Activated T-cell treated with anti-CD3 and anti-CD28 coated beads, Interleukin-2, amount 50 U/mL, for 4 hours (primary cell): ENCODE measurements at places on chromosomes 7 and 10. TPM values are rescaled to one million over a fixed set of nuclear protein-coding genes. Genes with fewer than 3 reads are reported as not detected.

PPP1R3C gene
- total RNA-seq = 0.15 TPM

SLC39A12 gene
- not detected for total RNA-seq

HOXA9 gene
- not detected for total RNA-seq

CALHM1 gene
- total RNA-seq = not detected

DOCK1 gene
- 0.14 TPM for total RNA-seq

TMEM229A gene
- not detected for total RNA-seq

ANKRD7 gene
- total RNA-seq = 0.34 TPM

NSUN6 gene
- 8.9 TPM for total RNA-seq

NANOS1 gene
- 0.11 TPM for total RNA-seq

LMTK2 gene
- 18.5 TPM for total RNA-seq

SUPV3L1 gene
- total RNA-seq = 63.0 TPM

PDSS1 gene
- total RNA-seq = 37.4 TPM

RPA3 gene
- 76.9 TPM for total RNA-seq

TAF3 gene
- total RNA-seq = 22.2 TPM

WDR91 gene
- 20.1 TPM for total RNA-seq

RPEL1 gene
- total RNA-seq = 0.18 TPM

ELFN1 gene
- 0.13 TPM for total RNA-seq

TUBAL3 gene
- not detected for total RNA-seq

AMZ1 gene
- total RNA-seq = 0.03 TPM

PLAU gene
- total RNA-seq = 0.82 TPM

TMEM270 gene
- not detected for total RNA-seq

NUPR2 gene
- total RNA-seq = not detected

NET1 gene
- total RNA-seq = 12.7 TPM

CPA2 gene
- total RNA-seq = 0.55 TPM

CAV2 gene
- 0.24 TPM for total RNA-seq

ZNF518A gene
- total RNA-seq = 10.6 TPM

CHST12 gene
- 4.9 TPM for total RNA-seq

SPDYE9 gene
- total RNA-seq = not detected

LGI1 gene
- not detected for total RNA-seq

GPR26 gene
- not detected for total RNA-seq

BICC1 gene
- total RNA-seq = not detected

EBLN1 gene
- not detected for total RNA-seq

PCDH15 gene
- total RNA-seq = not detected

CYP3A5 gene
- not detected for total RNA-seq

GIMAP2 gene
- total RNA-seq = 22.7 TPM

C10orf53 gene
- not detected for total RNA-seq

PRPS1L1 gene
- total RNA-seq = not detected
